Endothelial cell (in vitro differentiated cells): ENCODE measurements at places on chromosomes 3 and 15.

- no peak for DNase-seq
Measured at GRCh38 chr3:71050538-71051258, 532.8 kb downstream of the FOXP1 start.

DNA sequence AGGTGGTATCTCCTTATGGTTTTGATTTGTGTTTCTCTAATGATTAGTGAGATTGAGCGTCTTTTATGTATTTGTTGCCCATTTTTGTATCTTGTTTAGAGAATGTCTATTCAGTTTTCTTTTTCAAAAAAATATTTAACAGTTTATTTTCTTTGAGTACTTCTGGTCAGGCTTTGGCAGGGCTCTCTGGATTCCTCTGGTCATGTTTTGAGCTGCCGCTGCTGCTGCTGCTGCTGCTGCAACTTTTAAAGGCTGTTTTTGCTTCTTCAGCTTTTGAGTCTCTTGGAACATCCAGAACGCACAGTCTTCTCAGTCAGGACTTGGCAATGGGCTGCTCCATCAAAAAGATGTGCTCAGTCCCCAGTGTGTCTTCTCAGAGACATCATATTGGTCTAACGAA, 40.1 kb downstream of the REC114 start:
- no peak for DNase-seq

- DNase-seq: no peak
Measured at GRCh38 chr15:95032156-95032555, 800.8 kb downstream of the MCTP2 start.

- DNase-seq: no peak
Measured at GRCh38 chr15:87947560-87947959, 309.0 kb downstream of the NTRK3 start.

DNA sequence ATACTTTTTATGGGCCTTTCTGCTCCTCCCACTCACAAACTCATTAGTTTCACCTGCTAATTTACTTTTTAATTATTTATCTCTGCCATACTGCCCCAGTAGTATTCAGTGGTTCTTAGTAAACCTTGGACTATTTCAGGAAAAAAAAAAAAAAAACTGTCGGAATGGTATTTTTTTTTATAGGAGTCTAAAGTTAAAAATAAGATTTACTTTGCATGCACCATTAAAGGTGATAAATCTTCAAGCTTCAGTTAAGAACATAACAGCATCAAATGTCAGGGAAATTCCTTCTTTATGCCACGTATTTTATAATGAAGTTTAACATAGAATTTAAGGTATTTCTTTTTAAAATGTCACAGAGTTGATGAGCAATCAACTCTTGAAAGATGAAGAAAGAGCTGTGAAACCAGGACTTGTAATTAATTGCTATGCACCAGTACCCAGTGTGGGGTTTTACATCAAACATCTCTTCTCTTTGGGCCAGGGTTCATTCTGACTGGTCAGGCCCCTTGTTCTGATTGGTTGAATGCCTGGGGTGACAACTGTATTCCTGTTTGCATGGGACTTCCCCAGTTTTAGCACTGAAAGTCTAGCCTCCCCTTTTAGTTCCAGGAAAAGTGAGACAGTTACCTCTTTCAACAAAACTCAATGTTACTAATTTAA, 40.3 kb upstream of the PTPRG start:
- no peak for DNase-seq

GRCh38 chr3:12381199-12381598, 92.3 kb downstream of the PPARG start:
- no peak for DNase-seq

DNA sequence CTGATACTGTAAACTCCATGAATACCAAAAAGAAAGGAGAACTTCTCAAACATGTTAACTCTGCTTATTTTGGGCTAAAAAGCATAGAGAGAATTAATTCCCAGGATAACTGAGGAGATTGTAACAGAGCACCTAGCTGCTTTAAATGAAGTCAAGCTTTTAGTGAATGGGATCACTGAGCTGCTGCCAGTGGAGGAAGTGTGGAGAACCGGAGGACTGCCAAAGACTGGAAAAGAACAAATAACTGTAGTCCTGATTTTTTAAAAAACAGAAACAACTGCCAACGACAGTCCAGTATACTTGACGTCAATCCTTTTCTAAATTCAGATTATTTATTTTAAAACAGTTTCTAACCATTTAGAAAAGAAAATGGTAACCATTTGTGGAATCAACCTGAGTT, 3.3 kb downstream of the C3orf70 start:
- DNase-seq: no peak

DNA sequence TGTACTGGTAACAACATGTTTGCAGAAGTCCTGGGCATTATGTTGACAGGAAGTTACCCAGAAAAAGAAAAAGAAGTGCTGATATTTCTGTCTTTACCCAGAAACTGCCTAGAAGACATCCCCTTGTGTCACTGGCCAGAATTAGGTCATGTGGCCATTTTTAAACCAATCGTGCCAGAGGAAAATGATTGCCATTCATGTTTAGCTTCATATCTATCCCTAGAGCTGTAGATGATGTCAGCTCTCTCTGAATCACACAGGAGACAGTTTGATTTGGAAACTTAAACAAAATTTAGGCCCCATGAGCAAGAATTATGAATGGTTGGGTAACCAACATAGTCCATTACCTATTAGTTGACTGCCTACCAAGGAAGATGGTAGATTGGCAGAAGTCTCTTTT, 8.9 kb upstream of the PLOD2 start:
- DNase-seq: no peak
